ENCODE measurements at places on chromosomes 7 and 10. TPM values are rescaled to one million over a fixed set of nuclear protein-coding genes. Genes with fewer than 3 reads are reported as not detected.

DNA sequence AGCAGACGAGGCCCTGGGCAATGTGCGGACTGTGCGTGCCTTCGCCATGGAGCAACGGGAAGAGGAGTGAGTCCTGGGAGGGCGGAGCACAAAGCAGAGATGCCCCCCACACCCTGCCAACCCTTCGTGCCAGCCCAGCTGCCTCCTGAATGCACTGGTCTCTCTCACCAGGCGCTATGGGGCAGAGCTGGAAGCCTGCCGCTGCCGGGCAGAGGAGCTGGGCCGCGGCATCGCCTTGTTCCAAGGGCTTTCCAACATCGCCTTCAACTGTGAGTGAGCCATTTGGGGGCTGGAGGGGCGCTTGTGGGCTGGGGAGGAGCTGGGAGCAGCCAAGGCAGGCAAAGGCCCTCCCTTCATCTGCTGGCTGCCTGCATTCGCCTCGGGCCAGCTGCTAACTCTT lies 7.7 kb downstream of the ABCB8 start:
- DNase-seq, result no peak

DNA sequence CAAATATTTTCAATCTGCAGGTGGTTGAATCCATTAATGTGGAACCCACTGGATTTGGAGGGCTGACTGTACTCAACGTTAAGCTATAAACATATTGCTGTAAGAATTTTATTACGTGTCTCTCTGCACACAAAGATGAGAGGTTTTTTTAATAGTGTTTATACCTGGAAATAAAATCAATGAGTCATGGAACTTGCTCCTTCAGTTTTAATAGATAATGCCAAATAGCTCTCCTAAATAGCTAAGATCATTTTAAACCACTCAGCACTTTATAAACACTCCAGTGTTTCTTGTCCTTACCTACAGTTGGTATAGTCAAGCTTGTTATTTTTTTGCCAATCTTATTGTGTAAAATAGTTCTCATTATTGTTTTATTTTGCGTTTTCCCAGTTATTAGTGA lies 455.6 kb upstream of the FZD8 start:
- no peak for DNase-seq

DNA sequence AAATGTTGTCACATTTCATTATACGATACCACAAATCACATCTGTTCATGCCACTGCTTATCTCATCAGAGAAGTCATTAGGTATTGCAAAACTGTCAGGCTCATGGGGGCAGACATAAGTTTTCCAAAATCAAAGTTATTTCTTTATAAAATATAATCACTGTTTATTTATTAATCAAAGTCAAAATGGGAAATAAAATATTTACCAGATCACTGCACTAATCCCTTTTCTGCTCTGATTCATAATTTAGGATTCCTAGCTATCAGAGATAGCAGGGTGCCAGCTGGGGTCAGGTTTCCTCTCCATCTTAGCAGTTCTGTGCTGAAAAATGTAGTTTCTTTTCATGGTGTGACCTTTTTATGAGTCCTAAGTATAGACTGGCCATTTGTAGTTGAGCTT lies 117.7 kb upstream of the LANCL2 start:
- no peak for DNase-seq

- DNase-seq, result no peak
These were observed 72.7 kb downstream of the RGS10 start for GRCh38 chr10:119469846-119470245.

DNA sequence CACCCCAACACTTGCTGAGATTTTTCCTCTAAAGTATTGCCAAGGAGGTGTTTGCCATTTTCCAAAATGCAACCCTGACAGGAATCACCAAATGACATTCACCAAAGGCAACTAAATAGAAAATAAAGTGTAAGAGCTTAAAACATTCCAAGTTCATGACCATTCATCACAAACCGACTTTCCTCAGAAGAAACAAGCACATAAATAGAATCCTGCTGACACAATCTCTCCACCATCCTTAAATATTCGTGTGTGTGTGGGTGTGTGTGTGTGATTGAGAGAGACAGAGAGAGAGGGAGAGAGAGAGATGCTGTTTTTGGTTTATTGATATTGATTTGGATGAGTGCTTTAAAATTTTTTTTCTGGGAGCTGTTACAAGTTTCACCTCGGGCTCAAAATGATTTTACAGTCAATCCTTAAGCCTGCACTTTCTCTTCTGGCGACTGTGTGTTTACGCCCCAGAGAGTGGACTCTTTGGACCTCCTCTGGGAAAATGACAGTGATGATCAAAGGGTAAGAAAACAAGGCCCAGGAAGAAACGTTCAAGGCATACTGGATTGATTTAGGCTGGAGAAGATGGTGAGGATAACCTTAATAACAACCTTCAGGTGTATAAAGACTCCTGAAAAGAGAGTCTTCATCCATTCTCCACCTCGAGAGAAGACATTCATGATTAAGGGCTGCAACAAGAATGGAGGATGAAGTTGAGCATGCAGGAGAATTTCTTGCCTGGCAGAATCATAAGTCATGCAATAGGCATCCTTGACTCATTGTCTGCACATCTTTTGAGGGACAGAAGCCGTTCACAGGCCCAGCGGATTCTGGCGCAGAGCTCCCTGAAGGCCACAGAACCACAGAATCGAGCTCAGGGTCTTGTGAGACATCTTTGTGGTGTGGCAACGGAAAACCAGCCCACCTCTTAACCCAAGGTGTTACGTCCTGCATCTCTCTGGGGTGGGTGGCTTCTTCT lies 104.4 kb upstream of the FGFR2 start:
- no peak for DNase-seq

- no peak for DNase-seq
These were observed 23.5 kb upstream of the KDM7A start for GRCh38 chr7:140200061-140200989.

The ZNF804B gene
- total RNA-seq, result not detected

All from CD8-positive, alpha-beta memory T cell (primary cell).